CD4-positive, alpha-beta memory T cell (primary cell): ENCODE measurements at places on chromosomes 3 and 15. TPM values are rescaled to one million over a fixed set of nuclear protein-coding genes. Genes with fewer than 3 reads are reported as not detected.

DNA sequence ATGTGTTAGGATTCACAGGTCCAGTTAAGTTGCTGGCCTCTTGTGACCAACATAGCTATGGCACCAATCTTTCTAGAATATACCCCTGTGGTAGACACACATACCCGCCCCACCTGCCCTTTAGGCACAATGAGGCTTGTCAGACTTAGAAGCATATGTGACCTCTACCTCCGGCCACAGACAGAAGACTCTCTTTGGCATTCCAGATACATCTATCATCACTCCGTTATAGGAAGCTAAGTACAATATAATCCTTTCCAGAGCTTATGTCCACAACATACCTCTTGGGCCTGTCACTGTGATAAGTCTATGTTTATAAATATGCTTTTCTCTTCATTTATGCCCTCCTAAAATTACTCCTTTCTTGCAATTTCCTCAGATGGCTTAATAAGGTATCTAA lies 39.8 kb downstream of the CD47 start:
- DNase-seq: no peak

DNA sequence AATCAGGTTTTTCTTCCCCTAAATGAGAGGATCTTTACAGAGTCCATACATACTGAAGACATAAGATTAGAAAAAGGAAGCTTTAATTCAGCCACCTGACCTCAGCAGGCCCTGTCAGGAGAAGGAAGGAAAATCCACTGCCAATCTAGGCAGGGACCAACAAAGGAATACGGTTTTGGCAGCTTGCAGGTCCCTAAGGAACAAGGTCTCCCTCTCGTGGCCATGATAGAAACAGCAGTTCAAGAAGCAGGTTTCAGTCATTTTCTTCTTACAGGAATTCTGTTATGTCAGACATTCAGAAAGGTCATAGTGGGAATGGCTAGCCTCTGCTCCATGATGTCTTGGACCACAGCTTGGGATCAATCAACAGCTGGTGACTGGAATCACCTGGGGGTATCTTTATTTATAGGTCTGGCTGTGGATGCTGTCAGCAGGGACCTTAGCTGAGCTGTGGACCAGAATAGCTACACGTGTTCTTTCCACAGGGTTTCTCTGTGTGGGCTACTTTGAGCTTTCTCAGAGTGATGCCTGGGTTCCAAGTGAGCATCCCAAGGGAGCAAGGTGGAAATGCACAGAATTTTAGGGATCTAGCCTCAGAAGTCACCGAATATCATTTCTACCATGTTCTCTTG lies 9.4 kb upstream of the CMSS1 start:
- no peak for DNase-seq

GRCh38 chr15:66720206-66721010 lies 18.4 kb downstream of the SMAD6 start:
- no peak for DNase-seq

GRCh38 chr3:170222647-170223541 lies 670 bp downstream of the PRKCI start:
- peak; percentile 65 for DNase-seq

GRCh38 chr15:94177112-94177511 lies 54.2 kb upstream of the MCTP2 start:
- DNase-seq: no peak

DNA sequence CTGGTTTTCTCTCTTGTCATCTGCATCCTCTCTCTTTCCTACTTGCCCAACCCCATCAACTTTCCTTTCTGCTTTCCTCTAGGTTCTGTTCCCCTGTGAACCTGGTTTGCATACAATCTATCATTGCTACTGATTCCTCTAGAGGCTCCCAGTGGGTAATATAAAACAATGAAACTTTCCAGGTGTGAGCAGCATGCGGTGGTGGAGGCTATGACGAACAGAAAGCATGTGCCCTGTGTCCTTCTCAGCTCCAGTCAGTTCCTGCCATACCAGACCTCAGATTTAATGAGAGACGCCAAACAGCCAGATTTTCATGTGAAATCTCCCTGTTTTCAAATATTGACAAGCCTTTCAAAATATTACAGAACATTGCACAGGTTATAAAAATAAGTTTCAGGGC lies 3.5 kb upstream of the ACAP2 start:
- no peak for DNase-seq

DNA sequence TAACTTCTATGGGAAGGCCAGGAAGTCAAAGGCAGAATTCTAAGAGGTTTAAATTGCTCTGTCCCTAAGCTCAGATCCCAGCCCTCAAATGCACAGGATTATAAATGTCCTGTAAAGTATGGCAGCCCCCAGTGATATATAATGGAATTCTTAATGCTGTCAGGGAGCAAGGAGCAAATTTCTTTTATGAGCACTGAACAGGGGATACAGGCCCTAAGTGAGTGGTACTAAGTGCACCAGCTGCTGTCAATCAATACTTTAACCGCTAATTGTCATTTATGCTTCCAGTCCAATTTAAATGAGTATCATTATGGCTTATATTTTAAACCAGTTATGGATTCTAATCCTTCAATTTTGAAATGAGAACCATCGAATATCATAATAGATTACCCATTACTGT lies 4.7 kb downstream of the SLC9A9 start:
- no peak for DNase-seq

DNA sequence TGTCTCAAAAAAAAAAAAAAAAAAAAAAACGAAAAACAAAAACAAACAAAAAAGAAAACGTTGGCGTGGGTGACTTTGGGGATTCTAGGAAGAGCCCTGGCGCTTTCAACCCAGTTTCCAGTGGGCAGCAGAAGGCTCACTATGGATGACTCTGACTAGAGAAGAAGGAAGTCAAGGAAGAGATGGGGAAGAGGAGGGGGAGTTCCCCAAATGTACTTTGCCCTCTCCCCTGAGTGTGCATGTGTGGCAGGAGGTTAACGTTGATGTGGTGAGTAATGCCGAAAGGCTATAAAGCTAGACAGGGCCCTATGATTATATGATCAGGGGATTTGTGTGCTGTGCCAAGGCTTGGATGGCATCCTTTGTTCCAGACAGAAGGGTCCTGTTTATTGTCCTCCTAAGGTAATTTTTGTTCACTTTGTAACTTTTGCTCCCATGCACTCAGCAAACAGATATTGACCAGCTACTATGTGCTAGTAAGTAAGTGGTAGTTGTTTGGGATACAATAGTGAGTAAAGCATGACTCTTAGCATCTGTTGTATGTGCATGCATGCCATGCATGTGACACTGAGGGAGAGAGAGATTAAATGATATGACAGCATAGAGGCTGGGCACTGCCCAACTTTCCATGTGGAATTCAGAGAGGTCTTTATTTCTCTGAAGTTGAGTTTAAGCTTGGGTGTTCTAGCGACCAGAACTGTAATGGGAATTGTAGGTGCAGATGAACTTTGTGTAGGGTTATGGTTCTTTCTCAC lies 750 bp upstream of the HHLA2 start:
- no peak for DNase-seq

GRCh38 chr15:68047826-68048225 lies 6.3 kb upstream of the PIAS1 start:
- DNase-seq: no peak

GRCh38 chr15:60758961-60759729 lies 280.2 kb upstream of the ICE2 start:
- DNase-seq: no peak

GRCh38 chr15:56394909-56395308 lies 29.7 kb downstream of the TEX9 start:
- no peak for DNase-seq

DNA sequence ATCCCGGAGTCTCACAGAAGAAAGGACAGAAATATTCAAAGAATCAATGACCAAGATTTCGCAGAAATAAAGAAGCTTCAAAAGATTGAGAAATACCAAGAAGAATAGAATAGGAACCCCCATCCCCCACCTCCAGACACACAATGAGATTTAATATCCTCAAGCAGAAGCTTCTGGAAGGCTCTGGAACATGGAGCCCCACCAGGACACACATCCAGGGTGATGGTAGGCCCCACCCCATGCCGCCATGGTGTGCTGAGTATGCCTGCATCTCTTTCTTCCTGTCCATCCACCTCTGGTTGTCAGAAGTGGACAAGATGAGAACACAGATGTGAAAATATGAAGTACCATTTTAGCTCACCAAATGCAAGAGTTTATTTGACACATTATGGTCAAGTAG lies 19.3 kb downstream of the PRR23E start:
- no peak for DNase-seq

GRCh38 chr15:44034933-44035624 lies 160.0 kb downstream of the FRMD5 start:
- DNase-seq: no peak

GRCh38 chr3:8737823-8738222 lies 4.2 kb downstream of the CAV3 start:
- no peak for DNase-seq

GRCh38 chr3:34189133-34189532 lies 390.7 kb downstream of the PDCD6IP start:
- no peak for DNase-seq

DNA sequence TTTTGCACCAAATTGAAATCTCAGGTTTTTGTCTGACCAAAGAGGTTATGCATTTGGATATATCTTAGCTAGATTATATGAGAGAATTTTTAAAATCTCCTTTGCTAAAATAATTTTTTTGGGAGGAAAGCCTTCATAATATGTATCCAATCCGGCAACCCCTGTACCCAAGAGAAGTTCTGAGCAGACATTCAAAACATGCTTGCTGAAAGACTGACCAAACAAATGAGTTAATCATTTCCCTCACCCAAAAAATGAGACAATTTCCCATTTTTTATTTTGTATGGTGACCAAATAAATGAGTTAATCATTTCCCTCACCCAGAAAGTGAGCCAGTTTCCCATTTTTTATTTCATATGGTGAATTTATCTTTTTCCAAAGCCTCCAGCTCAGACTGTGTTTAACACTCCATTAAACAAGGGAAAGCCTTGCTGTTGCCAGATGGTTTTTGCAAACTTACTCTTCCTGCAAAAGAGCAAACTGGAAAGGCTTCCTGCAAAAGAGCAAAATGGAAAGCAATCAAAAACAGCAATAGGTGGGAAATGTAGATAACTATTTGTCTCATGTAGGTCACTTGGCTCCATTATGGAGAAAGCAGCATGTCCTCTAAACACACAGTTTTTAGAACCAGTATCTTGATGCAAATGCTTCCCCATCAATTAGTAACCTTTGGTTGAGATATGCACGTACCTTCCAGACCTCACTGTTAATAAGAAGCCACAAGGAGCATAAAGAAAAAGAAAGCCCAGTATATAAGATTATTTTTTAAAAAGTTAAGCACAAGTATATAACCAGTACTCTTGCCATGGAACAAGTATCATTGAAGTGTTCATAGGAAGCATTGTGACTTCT lies 78.4 kb upstream of the OSTN start:
- DNase-seq: no peak

DNA sequence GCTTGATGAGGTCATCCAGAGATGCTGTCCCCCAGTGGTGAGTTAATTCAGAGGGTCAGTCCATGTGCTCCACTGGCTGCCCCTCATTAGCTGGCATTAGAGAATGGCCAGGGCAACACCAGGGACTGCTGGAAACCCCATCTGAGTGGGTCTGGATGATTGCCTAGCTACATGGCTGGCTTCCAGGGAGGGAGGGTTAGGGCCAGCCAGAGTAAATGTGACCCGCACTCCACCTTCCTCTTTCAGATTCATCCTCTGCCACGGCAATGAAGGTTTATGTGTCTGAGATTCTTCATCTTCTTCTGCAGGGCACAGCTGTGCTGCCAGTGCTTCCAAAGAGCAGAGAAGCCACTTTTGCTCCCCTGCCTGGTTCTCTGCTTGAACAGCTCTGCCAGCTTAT lies 391.9 kb downstream of the OCA2 start:
- DNase-seq: no peak

DNA sequence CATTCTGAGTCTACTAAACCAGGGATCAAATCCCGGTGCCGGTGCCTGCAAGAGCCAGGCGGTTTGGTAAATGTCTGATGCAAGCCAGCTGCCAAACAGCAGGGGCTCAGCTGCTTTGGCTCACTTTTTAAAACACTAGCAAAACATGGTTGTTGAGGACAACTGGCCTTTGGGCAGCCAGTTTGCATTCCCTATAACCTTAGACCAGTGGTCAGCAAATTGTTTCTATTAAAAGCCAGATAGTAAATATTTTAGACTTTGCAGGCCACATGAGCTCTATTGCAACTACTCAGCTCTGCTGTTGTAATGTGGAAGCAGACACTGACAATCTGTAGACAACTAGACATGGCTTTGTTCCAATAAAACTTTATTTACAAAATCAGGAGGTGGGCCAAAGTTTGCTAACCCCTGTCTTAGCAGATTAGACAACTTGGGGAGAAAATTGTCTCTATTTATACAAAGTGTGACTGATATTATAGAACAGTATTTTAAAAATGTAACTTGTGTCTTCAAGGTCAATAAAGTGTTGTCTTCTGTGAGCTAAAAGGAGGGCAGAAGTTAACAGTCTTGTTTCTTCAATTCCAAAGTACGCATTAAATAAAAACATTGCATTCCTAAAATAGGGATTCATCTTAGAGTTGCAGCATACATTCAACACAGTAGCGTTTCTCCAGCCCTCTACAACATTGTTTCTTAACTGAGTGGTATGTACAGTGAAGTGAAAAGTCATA lies 67.6 kb downstream of the SSUH2 start:
- no peak for DNase-seq

- peak; percentile 68 for DNase-seq
These were observed 2.9 kb upstream of the FAM43A start for GRCh38 chr3:194682694-194683310.

DNA sequence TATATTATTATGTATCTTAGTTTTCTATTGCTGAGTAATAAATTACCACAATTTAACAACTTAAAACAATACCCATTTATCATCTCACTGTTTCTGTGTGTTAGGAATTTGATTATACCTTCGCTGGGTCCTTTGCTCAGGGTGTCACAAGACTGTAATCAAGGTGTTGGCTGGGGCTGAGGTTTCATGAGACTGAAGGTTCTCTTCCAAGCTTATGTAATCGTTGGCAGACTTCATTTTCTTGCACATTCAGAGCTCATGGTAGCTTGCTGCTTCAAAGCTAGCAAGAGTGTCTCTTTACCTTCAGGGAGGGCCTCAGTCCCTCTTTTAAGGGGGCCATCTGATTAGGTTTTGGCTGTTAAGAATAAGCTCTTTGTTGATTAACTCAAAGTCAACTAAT lies 293.1 kb downstream of the POLQ start:
- DNase-seq: no peak

Gene TMEM158
- total RNA-seq: not detected

Gene LRRIQ4
- total RNA-seq: not detected

Gene MED12L
- 0.35 TPM for total RNA-seq

Gene CCNB2
- total RNA-seq: not detected

Gene PLCH1
- total RNA-seq: not detected

Gene IL20RB
- 1.5 TPM for total RNA-seq

Gene TRH
- not detected for total RNA-seq

Gene ASB14
- not detected for total RNA-seq

Gene IGF2BP2
- total RNA-seq: not detected
